NCI-H460 (cell line): ENCODE measurements at places on chromosomes 4 and X. TPM values are rescaled to one million over a fixed set of nuclear protein-coding genes. Genes with fewer than 3 reads are reported as not detected.
A peak's percentile ranks its signal among the peaks of the same experiment; 100 is the strongest.

The MAP9 gene
- total RNA-seq: 13.0 and 13.8 TPM in 2 replicates

GRCh38 chr4:81632581-81633299, 161.0 kb upstream of the RASGEF1B start:
- no peak for DNase-seq

DNA sequence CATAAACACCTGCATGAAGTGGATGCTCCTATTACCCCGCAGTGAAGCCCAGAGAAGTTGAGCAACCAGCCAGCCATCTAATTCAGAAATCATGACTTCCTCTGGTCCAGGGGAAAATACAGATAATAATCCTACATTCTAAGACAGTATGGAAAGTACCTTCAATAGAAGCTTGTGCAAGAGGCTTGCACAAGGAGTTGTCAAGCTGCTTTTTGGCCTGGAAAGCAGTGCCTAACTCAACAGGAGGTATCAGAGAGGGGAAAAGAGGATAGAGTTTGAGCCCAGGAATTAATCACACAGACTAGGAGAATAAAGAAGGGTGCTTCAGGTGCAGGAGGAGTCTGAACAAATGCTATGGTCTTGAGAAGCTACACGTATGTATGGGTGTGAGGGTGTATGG, 26.7 kb downstream of the TMEM192 start:
- DNase-seq: no peak

GRCh38 chrX:3448563-3448962, 102.1 kb upstream of the MXRA5 start:
- no peak for DNase-seq

- no peak for DNase-seq
These were observed 28.3 kb downstream of the DOCK11 start for GRCh38 chrX:118523920-118524319.

DNA sequence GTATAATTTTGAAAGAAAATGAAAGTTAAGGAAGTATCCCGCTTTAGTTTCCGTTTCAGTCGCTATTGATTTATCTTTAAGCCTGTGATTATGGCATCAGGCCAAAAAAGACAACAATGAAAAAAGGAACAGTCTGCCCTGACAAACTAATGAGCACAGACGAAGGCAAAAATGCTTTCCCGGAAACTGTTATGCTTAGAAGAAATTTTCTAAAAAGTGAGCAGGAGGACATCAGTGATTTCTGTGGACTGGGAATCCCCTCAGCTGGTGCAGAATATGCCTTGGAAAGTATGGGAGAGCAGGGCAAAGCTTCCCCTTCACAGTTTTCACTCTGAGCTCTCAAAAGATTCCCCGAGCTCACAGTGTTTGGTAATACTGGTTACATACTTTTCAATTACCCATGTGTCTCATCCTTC, 5.1 kb upstream of the CXCL10 start:
- no peak for DNase-seq

- DNase-seq: no peak
These were observed 25.2 kb upstream of the GK start for GRCh38 chrX:30627818-30628652.

GRCh38 chrX:41621222-41621723, 67.5 kb upstream of the GPR34 start:
- DNase-seq: peak; percentile 69

DNA sequence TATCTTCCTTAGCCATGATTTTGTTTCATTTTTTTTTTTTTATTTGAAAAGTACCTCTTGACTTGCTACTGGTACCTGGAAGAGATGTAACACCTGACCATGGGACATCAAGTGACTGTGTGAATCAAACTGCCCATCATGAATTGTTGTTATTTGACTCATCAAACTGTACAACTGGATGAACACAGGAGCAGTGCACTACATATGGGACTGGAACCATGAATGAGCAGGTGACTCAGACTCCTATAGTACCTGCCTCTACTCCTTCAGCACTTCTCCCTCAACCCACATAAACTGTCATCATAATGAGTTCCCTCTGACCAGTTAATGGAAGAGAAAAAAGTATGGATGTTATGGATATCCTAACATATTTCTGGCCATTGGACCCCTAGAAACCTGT, 15.9 kb upstream of the UBE2D3 start:
- DNase-seq: no peak

DNA sequence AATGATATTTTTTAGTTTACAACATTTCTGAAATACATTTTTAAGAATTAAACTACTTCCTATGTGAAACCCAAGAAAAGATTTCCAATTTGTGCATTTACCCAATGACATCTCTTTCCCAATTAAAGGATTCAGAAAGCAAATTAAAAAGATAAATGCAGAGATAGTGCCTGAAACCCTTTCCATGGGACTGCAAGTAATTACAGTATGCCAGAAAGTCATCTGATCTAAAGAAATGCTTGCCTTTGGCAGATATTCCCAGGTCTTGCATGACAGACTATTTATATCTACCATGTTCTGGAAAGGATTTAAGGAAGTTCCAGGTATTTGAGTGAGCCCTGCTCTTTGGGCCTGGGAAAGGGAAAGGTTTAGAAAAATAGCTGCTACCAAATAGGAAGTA, 41.6 kb upstream of the CXorf38 start:
- no peak for DNase-seq

The S100G gene
- total RNA-seq: not detected in 2 replicates

The DKK2 gene
- total RNA-seq: not detected in 2 replicates

DNA sequence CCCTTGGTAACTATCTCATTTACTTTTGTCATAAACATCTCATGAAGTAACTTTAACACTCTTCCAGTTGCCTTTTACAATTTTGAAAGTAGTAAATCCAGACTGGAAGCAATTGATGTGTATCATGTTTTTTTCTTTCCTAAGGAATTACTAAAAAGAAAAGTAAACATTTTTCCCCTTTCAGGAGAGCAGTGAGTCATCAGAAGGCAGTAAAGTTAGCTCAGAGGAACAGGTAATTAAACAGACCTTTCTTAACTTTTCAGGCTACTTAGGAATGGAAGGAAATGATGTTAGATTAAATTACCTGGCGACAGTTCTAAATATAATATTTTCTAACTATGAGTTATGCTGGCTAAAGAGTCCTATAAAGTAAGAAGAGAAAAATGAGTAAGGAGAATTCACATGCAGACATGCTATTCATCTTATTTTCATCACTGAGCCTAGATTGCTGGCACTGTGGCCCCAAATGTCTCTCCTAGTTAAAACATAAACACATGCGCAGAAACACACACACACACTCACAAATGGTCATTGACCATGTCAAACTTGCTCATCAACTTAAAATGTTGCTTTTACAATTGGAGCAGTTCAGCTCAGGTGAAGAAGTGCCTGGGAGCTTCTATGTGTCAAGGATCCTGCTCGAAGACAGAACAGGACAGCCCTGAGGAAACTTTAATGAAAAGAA, 9.3 kb downstream of the DMP1 start:
- DNase-seq: no peak

DNA sequence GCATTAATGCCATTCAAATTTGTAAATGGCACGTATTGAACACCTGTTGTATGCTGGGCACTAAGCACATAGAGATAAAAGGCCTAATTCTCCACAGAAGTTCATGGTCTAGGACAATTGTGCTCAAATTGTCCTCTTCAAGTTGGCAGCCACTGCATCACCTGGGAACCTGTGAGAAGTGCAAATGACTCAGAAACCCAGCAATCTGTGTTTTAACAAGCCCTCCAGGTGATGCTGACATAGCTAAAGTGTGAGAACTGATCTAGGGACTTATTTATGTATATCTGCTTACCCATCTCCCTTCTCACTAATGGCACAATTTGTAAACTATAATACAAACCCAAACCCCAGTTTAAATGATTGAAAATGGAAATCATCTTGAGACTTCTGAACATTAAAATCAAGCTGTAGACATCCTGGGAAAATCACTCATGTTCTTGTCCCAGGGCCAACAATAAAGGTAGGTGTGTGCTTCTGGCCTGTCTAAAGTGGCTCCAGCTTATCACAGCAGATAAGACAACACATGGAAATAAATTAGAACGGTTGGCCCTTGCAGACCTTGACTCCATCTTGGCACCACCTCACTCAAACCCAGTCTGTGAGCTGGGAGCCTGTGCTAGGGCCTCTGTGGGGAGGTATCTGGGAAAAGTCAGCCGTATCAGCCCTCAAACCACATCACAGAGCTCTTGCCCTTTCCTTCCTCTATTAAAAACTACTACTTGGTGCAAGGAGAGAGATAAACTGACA, 46.8 kb downstream of the UCHL1 start:
- no peak for DNase-seq

DNA sequence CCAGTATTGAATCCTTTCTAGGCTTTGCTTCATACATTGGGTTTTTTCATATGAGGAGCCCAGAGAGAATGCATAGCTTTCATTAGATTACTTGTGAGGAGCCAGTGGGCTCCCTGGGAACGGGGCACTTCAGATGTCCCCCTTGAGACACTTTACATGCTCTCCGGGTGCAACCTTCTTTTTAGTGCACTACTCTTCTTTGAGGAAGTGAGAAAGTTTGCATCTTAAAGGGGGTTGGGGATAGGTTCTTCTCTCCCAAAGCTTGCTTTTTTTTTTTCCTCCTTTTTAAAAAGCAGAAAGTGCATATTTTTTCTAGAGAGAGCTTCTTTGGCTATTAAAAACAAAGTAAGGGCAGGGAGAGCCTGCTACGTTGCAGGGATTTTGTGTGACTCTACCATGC, 4.3 kb downstream of the HADH start:
- no peak for DNase-seq

- no peak for DNase-seq
These were observed 33.4 kb upstream of the RASGEF1B start for GRCh38 chr4:81505004-81505598.

The SRPX2 gene
- 34.8 and 39.8 TPM in 2 replicates for total RNA-seq

The F9 gene
- total RNA-seq: not detected in 2 replicates

DNA sequence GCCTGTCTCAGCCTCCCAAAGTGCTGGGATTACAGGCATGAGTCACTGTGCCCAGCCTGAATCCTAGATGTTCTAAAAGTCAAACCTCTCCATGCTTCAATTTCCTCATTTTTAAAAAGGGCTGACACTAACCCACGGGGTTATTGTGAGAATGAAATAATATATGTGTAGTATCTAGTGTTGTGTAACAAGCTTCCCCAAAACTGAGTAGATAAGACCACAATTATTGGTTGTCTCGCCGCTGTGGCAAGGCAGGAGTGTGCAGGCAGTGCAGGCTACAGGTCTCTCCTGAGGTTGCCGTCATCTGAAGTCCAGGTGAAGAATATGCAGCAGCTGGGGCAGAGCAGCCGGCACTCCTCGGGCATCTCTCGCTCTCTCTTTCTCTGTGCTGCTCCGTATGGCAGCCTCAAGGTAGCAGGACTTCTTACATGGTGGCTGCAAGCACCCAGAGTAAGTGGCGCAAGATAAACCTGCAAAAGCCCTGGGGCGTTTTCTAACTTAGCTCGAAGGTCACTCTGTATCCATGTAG, 30.9 kb downstream of the RAB33B start:
- DNase-seq: no peak
